Pons (tissue), 1 donor: ENCODE measurements at places on chromosomes 4 and X.

GRCh38 chr4:150743564-150744342, 161.8 kb downstream of the MAB21L2 start:
- no peak for DNase-seq

DNA sequence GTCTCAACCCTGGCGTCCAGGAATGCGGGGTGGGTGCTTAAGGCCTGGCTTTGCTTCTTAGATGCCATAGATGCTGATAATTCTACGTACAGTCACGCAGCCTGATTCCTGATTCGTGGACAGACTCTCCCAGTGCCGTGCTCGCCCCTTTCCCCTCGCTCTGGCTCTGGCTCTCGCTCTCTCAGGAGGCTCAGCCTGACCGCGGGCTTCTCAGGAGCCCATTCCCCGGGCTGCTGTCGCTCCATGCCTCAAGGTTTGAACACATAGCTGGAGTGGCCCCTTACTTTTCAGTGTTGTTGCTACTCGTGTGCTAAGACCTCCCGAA, 59.2 kb upstream of the ZC4H2 start:
- DNase-seq, result no peak

DNA sequence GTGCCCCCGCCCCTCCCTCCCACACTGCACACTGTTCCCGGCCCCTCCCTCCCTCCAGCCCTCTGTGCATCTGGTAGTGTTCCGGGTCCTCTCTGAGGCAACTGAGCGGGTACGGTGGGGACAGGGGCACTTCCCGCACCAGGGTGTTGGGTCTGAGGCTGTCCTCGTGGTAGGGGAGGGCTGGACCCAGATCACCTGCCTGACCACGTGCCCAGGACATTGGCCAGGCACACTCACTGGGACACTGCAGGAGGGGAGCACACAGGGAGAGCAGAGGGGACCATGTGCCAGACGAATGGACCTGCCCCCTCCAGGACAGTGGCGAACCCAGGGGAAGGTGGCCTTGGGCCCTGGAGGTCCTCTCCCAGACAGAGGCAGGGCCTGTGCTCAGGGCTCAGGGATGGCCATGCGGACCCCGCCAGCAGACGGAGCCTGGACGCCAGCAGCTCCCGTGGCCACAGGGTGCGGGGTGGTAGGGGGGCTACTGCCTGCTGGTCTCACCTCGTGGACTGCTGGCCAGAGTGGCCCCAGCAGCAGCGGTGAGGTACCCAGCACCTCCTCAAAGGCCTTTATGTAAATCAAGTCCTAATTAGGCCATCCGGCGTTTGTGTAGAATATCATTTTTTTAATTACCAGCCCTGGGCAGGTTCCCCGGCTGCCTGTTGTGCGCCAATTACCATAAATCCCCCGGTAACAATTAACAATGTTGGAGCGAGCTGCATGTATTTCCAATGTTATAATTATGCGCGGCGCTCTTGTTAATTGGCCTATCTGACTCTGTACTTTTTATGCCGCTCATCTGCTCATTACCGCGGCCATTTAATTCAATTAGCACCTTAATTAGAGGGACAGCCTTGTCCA, 106.9 kb downstream of the FAM53A start:
- DNase-seq, result no peak

- DNase-seq, result no peak
Observed at GRCh38 chrX:83511208-83511607, 3.1 kb downstream of the POU3F4 start.

DNA sequence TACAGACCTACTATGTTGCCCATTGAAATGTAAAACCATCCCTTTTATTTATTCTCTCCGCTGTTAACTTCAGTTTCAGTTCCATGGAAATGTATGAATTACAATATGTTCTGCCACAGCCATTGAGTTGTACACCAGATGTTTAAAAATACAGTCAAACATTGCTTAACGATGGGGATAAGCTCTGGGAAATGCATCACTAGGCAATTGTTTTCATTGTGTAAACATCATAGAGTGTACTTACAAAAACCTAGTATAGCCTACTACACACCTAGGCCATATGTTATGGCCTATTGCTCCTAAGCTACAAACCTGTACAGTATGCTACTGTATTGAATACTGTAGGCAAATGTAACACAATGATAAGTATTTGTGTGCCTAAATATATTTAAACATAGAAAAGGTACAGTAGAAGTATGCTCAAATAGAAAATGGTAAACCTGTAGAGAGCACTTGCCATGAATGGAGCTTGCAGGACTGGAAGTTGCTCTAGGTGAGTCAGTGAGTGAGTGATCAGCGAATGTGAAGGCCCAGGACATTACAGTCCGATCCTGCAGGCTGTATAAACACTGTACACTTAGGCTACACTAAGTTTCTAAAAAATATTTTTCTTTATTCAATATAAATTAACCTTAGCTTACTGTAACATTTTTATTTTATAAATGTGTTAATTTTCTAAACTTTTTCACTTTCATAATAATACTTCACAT, 2.7 kb upstream of the PF4V1 start:
- no peak for DNase-seq
